ENCODE measurements at places on chromosomes 7 and 10.

- DNase-seq = no peak
Measured at GRCh38 chr7:39272111-39272510, 294.1 kb upstream of the YAE1 start.

DNA sequence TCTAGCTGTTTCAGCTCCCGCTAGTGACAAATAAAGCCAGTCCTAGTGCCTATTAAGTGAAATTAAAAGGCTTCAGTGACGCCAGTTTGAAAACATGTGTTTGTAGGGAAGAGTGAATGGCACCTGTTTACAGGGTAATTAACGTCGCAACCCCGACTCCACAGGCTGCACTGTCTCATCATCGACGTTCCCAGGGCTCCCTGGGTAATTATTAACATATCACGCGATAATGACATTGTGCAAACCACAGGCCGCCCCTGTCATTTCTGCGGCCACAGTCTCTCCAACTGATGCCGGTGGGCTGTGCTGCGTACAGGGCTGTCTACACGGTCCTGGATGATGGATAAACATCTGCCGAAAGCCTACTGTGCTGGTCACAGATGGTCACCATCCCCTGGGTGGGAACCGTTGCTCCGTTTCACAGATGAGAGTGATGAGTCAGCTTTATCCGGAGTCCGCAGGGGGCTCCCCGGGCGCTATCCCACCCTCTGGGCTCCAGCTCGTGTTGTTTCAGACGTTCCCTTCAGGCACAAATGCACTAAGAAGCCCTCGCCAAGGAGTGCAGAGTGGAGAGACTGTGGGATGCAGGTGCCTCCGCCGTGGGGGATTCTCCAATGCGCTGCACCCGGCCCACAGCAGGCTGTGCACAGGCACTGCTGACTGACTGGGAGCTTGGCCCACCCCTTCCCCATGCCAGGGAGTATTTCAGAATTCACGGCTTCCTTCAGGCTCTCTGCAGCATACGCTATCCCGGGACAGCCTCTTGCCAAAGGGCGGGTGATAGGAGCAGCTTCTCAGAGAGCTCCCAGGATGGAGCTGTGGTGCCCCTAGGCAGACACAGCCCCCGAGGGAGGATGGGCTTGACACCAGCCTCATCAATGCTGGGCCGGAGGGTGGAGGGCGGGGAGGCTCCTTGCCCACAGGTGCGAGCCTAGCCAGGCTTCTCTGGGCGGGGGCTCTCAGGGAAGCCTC, 491.8 kb upstream of the FOXK1 start:
- DNase-seq = no peak

DNA sequence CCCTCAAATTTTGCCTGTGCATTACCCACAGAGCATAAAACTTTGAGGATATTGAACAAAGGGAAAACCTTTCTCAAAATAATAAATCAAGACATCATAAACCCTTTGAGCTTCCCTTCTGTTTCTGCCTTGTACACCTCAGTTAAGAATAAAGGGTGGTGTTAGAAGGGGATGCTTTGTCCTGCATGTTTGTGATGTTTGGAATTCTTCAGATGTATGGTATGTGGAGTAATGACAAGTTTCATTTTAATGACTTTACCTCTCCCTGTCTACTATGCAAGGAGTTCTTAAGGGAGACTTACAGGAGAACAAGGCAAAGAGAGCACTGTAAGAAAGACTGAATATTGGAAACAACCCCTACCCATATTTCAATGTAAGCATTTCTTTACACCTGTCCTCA, 99.2 kb downstream of the HECW1 start:
- DNase-seq = no peak

DNA sequence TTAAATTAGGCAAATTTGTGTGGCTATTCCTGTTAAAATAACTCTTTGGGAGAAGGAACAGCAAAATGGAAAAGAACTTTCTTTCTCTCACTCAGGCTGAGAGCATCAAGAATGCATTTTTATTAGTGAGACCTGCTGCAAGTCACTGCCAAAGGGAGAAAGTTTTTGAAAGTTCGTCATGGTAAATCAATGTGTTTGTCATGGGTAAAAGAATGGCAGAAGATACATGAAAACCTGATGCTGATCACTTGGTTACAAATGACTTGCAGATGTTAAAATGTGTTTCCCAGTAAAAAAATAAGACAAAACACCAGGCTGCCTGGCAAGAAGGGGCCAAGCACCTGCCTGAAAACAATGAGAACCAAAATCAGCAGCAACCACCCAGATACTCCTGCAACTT, 484.7 kb upstream of the NRP1 start:
- DNase-seq = no peak

DNA sequence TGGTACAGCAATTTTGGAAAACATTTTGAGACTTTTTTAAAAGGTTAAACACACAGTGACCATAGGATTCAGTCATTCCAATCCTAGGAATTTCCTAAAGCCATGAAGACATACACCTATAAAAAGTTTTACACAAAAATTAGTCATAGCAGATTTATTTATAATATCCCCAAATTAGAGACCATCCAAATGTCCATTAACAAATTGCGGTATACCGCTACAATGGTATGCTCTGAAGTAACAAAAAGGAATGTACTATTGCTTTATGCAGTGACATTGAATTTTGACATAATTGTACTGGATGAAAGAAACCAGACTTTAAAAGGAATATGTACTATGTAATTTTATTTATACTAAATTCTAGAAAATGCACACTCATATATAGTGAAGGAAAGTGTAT, 362.8 kb downstream of the HGF start:
- DNase-seq = no peak

GRCh38 chr10:33302208-33302829, 32.1 kb downstream of the NRP1 start:
- no peak for DNase-seq

GRCh38 chr7:106862317-106863089, 2.6 kb upstream of the PIK3CG start:
- no peak for DNase-seq
